Kidney (tissue), 22 donors: ENCODE measurements at places on chromosomes 6 and 20. TPM values are rescaled to one million over a fixed set of nuclear protein-coding genes. Genes with fewer than 3 reads are reported as not detected.

Gene ENPP5
- 21.5 TPM for total RNA-seq

Gene LY6G5C
- total RNA-seq, result 2.5 TPM

GRCh38 chr20:47785311-47785853, at the start of gene SULF2:
TSS of gene SULF2 (minus strand) at chr20:47785481. CDS start at chr20:47757363, 28,118 bp downstream.
- H3K36me3 ChIP-seq, result no peaks in the 10 kb centered on the region
- H3K4me1 ChIP-seq, result peaks cover 9% of the 10 kb centered on the region
- no peaks in the 10 kb centered on the region for H3K27me3 ChIP-seq
- peak; percentile 34 for DNase-seq

DNA sequence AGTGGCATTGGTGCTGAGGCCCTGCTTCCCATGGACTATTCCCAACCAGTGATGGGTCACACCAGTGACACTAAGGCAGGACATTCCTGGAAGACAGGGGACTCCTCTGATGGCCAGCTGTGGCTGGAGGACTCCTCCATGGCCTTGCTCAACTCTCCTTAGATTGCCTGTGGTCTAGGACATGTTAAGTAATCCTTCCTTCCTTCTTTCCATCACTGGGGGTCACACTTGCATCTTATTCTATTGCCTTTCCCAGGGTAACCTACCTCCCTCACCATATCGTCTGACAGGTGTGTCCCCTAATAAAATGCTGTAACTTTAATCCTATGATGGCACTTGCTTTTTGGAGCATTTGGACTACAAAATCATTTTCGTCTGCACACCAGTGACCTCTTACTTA, 24.5 kb upstream of the HLA-A start:
- H3K36me3 ChIP-seq, result no peaks in the 10 kb centered on the region
- H3K4me3 ChIP-seq, result no peak overlapping the region
- no peaks in the 10 kb centered on the region for H3K27me3 ChIP-seq

DNA sequence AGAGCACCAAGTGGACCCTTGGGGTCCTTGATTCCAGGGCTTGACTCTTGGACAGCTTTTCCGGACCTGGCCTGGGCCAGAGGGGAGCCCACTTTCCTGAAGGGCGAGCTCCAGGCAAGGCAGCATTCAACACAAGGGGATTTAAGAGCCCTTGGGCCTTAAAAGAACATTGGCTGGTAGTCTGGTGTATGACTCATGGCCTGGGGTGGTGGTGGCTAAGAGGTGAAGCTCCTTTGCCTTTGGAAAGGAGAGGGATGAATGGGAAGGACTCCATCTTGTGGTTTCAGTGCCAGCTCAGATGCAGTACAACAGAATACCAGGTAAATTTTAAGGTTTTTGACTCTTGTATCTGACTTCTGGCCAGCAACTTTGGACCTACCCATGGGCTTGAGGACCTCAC, 760.7 kb downstream of the GRIK2 start:
- no peak for DNase-seq
- no peak overlapping the region for H3K4me3 ChIP-seq
- no peak overlapping the region for H3K27ac ChIP-seq
- no peaks in the 10 kb centered on the region for H3K27me3 ChIP-seq
- H3K4me1 ChIP-seq, result no peaks in the 10 kb centered on the region
- H3K36me3 ChIP-seq, result no peaks in the 10 kb centered on the region
